NCI-H460 (cell line): ENCODE measurements at places on chromosomes 13 and 19. TPM values are rescaled to one million over a fixed set of nuclear protein-coding genes. Genes with fewer than 3 reads are reported as not detected.

Gene CPB2
- not detected in 2 replicates for total RNA-seq

Gene ZNF441
- not detected in 2 replicates for total RNA-seq

Gene LONP1
- 134 and 151 TPM in 2 replicates for total RNA-seq

Gene PTH2
- total RNA-seq: not detected in 2 replicates

Gene SIGLEC12
- total RNA-seq: not detected in 2 replicates

Gene MTMR6
- total RNA-seq: 22.3 and 24.0 TPM in 2 replicates

Gene DAND5
- not detected in 2 replicates for total RNA-seq

Gene CCDC169
- 8.0 and 12.2 TPM in 2 replicates for total RNA-seq

Gene IZUMO2
- total RNA-seq: not detected in 2 replicates

Gene CACNA1A
- not detected in 2 replicates for total RNA-seq

Gene EVI5L
- total RNA-seq: 10.9 and 11.2 TPM in 2 replicates

Gene GJA3
- total RNA-seq: 0.10 and 0.14 TPM in 2 replicates

Gene CPAMD8
- total RNA-seq: 0.10 TPM in 1 of 2 replicates, not detected in the other

Gene CYP4F11
- 108 and 123 TPM in 2 replicates for total RNA-seq

Gene FXYD3
- not detected in 2 replicates for total RNA-seq

Gene EPS8L1
- total RNA-seq: 3.9 and 5.4 TPM in 2 replicates

Gene ACTMAP
- total RNA-seq: 1.6 and 2.1 TPM in 2 replicates

Gene KLK12
- not detected in 2 replicates for total RNA-seq

Gene URAD
- total RNA-seq: not detected in 2 replicates

Gene PRSS57
- total RNA-seq: not detected in 2 replicates

Gene ZNF66
- 0.27 TPM in 1 of 2 replicates, not detected in the other for total RNA-seq

Gene TBC1D17
- 6.9 and 9.5 TPM in 2 replicates for total RNA-seq

Gene ZNF563
- total RNA-seq: not detected in 2 replicates

Gene WDR87
- total RNA-seq: not detected in 2 replicates
